Stomach (tissue), 19 donors: ENCODE measurements at places on chromosomes 6 and 20. TPM values are rescaled to one million over a fixed set of nuclear protein-coding genes. Genes with fewer than 3 reads are reported as not detected.

GRCh38 chr6:42690151-42690702 is 32.2 kb downstream of the PRPH2 start:
- H3K27ac ChIP-seq, result no peak overlapping the region
- no peaks in the 10 kb centered on the region for H3K27me3 ChIP-seq

GRCh38 chr6:37485291-37485702 is 14.4 kb downstream of the CCDC167 start:
- peaks cover 59% of the 10 kb centered on the region for H3K36me3 ChIP-seq
- no peaks in the 10 kb centered on the region for H3K27me3 ChIP-seq
- H3K4me1 ChIP-seq, result peaks cover 8% of the 10 kb centered on the region
- no peak for DNase-seq

BTBD3 gene
- 28.6 TPM for total RNA-seq

ENPP3 gene
- total RNA-seq, result 13.0 TPM

DNA sequence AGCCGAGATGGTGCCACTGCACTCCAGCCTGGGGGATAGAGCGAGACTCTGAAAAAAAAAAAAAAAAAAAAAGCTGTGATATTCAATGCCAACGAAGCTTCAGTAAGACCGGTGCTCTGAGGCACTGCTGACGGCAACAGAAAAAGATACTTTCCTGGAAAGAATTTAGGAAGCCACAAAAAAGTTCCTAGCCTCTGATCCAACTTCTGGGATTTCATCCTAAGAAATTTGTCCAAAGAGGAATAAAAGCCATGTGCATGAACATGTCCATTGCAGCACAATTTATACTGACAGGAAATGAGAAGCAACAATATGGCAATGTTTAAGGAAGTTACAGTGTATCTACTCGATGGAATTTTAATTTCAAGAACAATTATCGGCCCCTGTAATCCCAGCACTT is 24.5 kb upstream of the CARMIL1 start:
- no peak overlapping the region for H3K27ac ChIP-seq
- H3K4me3 ChIP-seq, result no peak overlapping the region
- no peaks in the 10 kb centered on the region for H3K27me3 ChIP-seq
- H3K36me3 ChIP-seq, result no peaks in the 10 kb centered on the region
- DNase-seq, result no peak
- no peaks in the 10 kb centered on the region for H3K4me1 ChIP-seq

DNA sequence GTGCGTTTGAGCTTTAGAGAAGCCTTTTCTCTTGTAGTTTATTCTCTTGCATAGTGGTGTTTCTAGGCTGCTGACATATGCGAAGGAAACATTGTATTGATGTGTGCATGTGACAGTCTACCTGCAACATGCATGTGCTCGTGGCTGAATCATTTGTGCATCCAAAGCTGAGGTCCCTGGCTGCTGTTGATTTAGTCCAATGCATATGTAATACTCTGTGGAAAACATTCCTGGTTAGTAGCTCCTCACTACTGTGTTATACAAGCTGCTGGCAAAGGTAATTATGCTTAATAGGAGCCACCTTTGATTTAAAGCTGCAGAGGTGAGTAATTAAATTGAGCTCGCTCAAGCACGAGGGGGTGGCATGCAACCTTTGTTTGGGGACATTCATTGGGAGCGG is 24.5 kb downstream of the TSHZ2 start:
- DNase-seq, result no peak
- H3K27me3 ChIP-seq, result no peaks in the 10 kb centered on the region
- H3K36me3 ChIP-seq, result no peaks in the 10 kb centered on the region
- peaks cover 15% of the 10 kb centered on the region for H3K4me1 ChIP-seq
- no peak overlapping the region for H3K4me3 ChIP-seq
- no peak overlapping the region for H3K27ac ChIP-seq

SERPINB6 gene
- total RNA-seq, result 208 TPM

ZNF335 gene
- 8.3 TPM for total RNA-seq

DNAH8 gene
- total RNA-seq, result not detected

DNA sequence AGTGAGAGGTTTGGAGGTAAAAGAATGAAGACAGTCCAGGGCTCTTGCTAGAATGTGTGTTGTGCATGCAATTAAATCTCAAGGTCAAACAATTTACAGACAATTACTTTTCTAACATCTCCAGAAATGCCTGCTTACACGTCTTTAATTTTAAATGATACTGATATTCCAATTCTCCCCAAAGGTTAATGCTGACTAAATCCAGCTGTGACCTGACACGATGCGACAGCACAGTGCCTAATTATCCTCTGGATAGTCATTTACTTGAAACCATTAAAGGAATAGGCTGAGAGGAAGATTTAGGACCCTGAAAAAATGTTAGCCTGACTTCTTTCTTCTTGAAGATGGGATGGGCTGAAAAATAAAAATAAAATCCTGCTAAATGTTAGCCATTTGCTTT is 178.2 kb upstream of the MMS22L start:
- H3K4me3 ChIP-seq, result no peak overlapping the region
- H3K4me1 ChIP-seq, result no peaks in the 10 kb centered on the region
- no peak for DNase-seq
- H3K27me3 ChIP-seq, result no peaks in the 10 kb centered on the region

PDRG1 gene
- total RNA-seq, result 2.8 TPM

DNA sequence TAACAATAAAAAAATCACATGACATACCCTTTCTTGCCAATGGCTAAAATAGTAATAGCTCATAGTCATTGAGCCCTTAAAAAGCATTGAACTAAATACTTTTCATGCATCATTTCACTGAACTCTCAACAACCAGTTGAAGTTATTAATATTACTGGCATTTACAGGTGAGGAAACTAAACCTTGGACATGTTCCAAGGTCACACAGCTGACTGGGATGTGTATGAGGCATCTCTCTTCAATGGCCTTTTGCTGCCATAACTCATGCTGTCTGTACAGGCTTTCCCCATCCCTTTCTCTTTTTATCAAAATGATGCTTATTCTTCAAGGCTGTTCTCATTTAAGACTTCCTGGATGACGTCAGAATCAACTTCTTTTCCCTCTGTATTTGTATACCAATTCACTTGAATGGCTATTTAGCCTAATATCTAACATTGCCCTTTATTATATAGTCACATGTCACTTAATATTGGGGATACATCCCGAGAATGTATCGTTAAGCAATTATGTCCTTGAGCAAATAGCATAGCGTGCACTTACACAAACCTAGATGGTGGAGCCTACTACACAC is 476.4 kb downstream of the KIF16B start:
- no peak for DNase-seq
- H3K27ac ChIP-seq, result no peak overlapping the region
- peaks cover 6% of the 10 kb centered on the region for H3K4me1 ChIP-seq
- no peaks in the 10 kb centered on the region for H3K27me3 ChIP-seq
- no peak overlapping the region for H3K4me3 ChIP-seq

ZNF391 gene
- under 0.01 TPM for total RNA-seq

FKBP5 gene
- 183 TPM for total RNA-seq

- H3K36me3 ChIP-seq, result no peaks in the 10 kb centered on the region
- H3K27ac ChIP-seq, result no peak overlapping the region
- H3K27me3 ChIP-seq, result no peaks in the 10 kb centered on the region
- no peaks in the 10 kb centered on the region for H3K4me1 ChIP-seq
Measured at GRCh38 chr20:9566977-9567376, 52.6 kb downstream of the LAMP5 start.
